HFFc6 (cell line): ENCODE measurements at places on chromosomes 2 and 18. TPM values are rescaled to one million over a fixed set of nuclear protein-coding genes. Genes with fewer than 3 reads are reported as not detected.

DNA sequence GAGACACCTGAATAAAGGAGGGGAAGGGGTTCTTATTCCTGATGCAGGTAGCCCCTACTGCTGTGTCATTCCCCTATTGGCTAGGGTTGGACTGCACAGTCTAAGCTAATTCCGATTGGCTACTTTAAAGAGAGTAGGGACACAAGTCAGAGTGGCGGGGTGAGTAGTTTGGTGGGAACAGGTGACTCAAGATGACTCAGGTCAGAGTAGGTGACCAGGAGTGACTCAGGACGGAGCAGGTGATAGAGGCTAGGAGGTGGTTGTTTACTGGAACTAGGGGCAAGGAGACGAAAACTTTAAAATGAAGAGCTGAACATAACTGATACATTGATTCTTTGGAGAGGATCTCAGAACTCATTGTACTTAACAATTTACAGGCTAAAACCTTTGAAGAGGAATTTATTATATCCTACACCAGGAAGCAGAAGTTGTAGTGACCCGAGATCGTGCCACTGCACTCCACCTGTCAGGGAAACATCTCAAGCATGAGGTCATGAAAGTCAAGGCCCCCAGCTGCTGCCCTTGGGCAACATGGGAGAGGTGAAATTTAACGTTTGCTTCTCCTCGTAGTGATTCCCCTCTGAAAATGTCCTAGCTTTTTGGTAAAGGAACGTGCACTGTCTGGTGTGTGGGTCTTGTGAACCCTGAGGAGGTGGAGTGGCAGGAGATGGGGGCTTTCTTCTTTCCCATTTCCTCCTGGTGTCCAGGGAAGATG, 4.5 kb upstream of the CYP27A1 start:
- no peak overlapping the region for H3K4me3 ChIP-seq
- H3K36me3 ChIP-seq, result peaks cover 15% of the 10 kb centered on the region
- H3K27me3 ChIP-seq, result peaks cover 3% of the 10 kb centered on the region
- no peak overlapping the region for H3K27ac ChIP-seq
- H3K4me1 ChIP-seq, result peaks cover 6% of the 10 kb centered on the region; the same call in 1 of the 2 replicates

- peaks cover 3% of the 10 kb centered on the region; the same call in 1 of the 2 replicates for H3K27me3 ChIP-seq
- peaks cover 10% of the 10 kb centered on the region; the same call in 1 of the 2 replicates for H3K4me1 ChIP-seq
- no peak overlapping the region for H3K4me3 ChIP-seq
- no peak overlapping the region for H3K27ac ChIP-seq
- H3K36me3 ChIP-seq, result peaks cover 6% of the 10 kb centered on the region; the same call in 1 of the 2 replicates
These were observed 99.4 kb upstream of the PID1 start for GRCh38 chr2:229370509-229370908.

DNA sequence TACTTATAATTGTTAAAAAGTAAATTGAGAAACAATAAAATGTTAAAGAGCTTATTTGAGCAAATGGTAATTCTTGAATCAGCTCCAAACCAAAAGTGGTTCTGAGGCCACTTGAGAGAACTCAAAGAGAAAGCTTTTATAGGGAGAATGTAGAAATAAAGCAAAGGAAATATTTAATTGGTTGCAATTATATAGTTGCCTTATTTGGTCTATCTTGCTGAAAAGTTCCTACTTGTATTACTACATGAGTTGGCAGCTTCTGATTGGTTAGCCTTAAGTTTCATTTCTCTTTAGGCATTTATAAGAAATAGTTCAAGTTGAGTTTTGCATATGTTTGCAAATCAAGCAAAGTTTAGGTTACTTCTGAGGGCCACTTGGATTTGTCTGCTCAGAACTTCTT, 38.1 kb downstream of the SCN2A start:
- no peaks in the 10 kb centered on the region for H3K4me1 ChIP-seq
- no peak for DNase-seq
- no peak overlapping the region for H3K4me3 ChIP-seq
- no peaks in the 10 kb centered on the region for H3K27me3 ChIP-seq

The SP9 gene
- not detected in 3 replicates for total RNA-seq

The GLI2 gene
- 41.9 to 46.1 TPM (median 43.5 TPM) in 3 replicates for total RNA-seq
